Left colon (tissue), 2 donors: ENCODE measurements at places on chromosomes 7 and 10.
A peak's percentile ranks its signal among the peaks of the same experiment; 100 is the strongest.

GRCh38 chr10:10872035-10872673, 145.5 kb upstream of the CELF2 start:
- DNase-seq, result no peak

DNA sequence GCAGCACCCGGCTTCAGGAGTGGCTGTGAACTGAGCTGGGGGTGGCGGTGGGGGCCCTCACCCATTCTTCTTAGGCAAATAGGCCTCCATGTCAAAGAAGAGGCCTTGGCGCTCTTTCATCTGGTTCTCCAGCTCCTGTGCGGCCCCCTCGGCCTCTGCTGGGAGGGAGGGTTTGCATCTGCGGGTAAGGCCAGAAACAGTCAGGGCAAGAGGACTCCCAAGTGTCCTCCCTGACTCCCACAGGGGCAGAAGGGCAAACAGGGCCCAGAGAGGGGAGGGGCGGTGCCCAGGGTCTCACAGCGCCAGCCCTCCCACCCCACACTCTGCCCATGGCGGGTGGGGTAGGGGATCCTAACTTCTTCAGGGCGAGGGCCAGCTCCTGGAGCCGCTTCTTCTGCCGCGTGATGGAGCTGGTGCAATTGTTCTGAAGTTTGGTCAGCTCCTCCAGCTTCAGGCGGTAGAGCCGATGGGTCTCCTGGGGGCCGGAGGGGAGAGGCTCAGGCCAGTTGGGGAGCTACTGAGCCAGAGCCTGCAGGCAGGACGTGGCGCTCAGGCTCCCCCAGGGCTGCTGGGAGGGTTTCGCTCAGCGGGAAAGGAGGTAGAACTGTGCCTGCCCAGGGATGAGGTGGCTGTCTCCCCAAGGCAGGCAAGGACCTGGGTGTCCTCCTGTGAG, 2.2 kb downstream of the TMEM120A start:
- DNase-seq, result no peak

DNA sequence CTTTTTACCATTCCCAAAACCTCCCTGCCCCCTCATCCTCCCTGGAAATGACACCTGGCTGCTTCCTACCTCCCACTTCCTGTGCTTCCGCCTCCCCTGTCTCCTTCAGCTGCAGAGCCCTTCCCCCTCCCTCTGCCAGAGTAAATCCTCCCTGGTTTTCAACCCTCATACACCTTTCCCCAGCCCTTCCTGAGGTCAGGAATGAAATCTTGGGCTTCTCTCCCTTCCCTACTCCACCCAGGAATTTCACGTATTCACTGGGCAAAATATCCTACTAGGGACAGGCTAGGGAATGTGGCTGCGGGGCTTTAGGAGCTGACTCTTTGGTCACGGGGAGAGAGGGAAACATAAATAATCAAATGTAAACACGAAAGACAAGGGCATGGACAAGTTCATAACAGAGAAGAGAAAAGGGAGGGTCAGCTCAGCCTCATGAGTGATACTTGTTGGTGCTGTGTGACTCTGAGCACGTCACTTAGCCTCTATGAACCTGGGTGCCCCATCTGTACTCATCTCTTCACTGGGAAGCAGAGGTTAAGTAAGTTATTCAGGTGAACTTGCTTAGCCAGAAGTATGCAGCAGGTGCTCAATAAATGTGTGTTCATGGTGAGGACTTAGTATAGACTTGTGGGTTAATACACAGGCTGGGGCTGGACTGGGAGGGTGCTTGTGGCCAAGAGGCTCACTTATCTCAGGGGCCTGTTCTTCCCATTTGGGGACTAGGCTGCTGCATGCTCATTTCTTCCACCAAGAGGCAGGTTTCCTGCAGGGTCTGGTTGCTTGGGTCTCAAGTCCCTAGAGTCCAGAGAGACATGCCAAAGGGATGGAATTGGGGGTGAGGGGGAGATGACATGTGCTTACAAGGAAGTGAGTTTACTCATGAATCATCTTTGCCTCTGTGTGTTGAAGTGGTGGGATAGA, 10.0 kb upstream of the DUSP5 start:
- DNase-seq, result no peak

GRCh38 chr7:3107228-3107763, 63.6 kb upstream of the CARD11 start:
- no peak for DNase-seq

DNA sequence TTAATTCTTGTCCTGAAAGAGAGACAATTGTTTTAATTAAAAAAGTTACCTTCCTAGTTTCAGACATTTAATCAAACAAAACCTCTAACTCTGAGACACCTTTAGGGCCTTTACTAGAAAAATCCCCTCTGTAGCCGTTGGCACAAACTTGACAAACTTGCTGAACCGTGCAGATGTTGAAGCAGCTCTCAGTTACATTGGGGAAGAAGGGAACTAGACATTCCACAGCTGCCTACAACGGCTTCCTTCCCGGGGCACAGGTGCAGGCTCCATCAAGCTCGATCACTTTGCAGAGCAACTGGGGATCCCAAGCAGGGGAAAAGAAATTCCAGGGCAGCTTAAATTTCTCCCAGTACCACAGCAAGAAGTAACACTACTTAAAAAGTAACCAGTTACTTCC, 141.3 kb downstream of the SKAP2 start:
- DNase-seq, result no peak

GRCh38 chr10:5413012-5413938, 918 bp downstream of the NET1 start:
- DNase-seq, result no peak

DNA sequence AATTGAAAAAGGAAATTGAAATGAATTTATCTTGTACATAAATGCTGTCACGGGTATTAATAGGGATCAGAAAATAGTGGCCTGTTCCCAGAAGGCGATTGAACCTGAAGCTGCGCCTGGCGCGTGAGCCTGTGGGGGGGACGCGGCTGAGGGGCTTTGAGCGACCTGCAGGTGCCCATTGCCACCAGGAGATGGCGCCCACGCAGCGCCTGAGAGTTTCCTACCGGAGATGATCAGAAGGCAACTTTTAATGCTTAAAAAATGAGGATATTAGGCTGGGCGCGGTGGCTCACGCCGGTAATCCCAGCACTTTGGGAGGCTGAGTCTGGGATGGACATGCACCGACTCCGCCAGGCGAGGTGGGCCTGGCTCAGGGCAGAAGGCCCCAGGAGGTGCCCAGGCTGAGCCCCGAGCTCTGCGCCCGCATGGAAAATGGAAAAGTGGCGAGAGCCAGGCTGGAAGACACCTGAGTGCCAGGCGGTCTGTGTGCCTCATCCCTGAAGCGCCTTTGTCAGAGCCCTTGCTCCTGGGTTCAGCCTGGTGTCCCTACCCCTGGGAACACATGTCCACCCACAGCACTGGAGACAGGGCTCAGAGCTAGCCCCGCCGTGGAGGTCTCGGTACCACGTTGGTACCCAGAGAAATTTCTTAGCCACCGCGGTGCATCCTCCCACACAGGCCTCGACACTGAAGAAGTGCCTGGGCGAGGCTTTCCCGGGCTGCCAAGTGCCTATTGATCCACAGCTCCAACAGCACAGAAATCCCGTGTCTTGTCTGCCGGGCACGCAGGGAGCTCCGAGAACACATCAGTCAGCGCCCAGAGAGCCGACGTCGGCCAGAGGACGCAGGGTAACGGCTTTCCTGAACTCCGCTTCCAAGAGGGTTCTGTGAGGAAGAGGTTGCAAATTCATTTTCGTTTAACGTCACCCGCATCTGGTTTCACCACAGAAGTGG, 117.4 kb downstream of the INPP5A start:
- peak; percentile 53 for DNase-seq

DNA sequence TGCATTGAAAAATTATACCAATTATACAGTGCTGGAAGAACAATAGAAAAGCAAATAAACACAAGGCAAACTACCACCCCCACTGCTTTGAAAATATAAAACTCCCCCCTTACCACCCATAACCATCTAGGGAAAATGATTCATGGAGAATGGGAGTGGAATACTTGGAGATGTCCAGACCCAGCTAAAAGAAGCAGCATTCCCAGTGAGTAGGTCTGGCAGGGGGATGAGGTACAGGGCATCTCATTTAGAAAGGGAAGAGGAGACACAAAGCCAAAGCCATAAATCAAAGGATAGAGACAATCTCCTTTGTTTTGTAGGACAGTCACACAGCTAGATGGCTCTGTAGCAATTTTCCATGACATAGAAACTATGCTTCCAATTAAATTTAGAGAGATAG, 36.0 kb upstream of the DGKI start:
- DNase-seq, result no peak

DNA sequence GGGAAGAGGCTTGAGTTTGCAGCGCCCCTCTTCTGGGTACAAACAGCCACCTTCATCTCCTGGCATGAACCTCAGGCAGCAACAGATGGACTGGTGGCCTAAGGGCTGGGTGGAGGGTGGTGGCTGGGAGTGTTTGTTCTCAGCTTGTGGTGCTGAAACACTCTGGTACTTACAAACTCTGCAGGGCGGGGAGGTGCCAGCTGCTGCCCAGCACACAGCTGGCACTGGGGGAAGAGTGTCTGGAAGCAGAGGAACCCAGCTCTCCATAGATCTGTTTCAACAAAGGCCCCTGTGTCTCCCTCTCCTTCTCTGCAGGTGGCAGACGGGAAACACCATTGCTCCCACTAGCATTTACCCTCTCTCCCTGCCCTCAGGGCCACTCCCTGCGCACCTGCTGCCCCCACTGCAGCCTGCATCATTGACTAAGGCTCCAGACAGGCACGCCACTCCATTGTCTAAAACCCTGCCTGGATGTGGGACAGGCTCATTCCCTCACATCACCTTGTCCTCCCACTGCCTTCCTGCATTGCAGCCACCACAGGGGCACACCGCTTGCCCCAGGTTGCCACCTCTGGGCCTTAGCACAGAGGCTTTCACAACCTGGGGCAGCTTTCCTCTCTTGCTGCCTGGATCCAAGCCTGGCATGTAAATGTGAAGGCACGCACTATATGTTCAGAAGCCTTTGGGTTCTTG, 6.5 kb downstream of the ARHGAP22 start:
- DNase-seq, result peak; percentile 42

DNA sequence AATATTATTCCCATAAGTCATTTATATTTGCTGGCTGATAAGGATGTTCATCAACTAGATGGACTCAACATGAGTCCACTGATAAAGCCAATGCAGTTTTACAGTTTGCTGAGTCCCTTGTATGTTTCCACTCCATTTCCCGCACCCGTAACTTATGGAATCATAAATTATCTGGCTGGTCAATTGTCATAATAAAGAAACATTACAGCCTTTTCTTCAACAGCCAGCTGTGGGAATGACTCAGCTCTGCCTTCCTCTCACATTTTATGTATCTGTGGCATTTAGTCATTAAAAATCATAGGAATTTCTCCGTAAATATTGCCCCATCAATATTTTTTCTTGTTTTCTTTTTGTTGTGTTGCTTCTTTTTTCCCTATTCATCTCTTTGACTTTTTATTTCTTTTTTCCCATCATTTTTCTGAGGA, 22.3 kb upstream of the TMEM26 start:
- no peak for DNase-seq

DNA sequence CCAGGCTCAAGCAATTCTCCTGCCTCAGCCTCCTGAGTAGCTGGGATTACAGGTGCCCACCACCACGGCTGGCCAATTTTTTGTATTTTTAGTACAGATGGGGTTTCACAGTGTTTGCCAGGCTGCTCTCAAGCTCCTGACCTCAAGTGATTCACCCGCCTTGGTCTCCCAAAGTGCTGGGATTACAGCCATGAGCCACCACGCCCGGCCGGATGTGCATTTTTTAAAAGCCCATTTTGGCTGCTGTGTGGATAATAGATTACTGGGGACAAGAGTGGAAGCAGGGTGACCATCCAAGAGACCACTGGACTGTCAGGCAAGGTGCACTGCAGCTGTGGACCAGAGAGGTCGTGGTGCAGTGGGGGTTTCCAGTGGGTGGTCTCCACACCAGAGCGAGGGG, 21.4 kb downstream of the HKDC1 start:
- no peak for DNase-seq

DNA sequence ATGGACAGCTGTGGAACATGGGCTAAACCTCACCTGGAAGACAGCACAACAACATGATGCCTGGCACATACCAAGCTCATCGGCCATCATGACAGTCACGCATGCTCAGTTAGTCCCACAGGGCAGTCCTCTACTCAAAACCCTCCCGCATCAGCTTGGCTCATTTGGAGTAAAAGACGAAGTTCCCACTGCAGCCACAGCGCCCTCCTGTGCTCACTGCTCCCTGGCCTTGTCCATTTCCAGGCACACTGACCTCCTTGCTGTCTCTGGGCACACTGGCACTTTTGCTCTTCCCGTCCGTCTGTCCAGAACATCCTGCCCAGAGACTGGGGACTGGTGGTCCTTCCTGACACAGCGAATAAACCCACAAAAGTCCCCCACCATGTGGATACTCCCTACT, 66.2 kb downstream of the LARP4B start:
- DNase-seq, result no peak

DNA sequence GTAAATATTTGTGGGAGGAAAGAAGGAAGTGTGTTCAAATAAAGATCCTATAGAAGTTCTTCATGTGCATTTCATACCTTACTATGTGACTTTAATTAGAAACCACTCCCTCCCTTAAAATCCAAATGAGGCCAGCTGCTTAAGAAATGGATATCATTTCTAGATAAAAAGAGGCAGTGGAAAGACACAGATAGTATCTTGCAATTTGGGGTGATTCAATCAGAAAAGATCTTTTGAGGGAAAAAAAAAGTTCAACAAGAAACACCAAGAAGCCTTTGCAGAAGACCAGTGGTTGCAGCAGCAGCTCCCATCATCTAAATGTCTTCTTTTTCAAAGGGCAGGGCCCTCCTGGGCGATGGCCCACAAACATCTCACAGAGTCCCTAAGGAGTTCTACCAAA, 200.1 kb downstream of the LRRN3 start:
- DNase-seq, result no peak

DNA sequence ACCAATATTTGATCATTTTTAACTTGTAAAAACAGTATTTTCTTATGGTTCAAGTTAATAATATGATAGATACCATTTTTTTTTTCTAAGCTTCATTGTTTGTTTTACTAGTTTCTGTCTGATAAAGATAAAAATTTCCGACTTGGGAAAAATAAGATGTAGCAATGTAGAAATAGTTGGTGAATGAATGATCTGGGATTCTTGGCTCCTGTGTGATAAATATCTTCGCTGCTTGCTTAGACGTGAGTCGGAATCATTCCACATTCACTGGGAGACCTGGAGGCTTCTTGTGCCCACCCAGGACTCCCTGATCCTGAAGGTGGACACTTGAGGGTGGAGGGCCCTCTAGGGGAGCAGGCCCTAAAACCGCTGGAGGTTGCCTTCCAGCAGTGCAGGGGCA, 47.9 kb downstream of the EXOC4 start:
- DNase-seq, result no peak

- DNase-seq, result no peak
Observed at GRCh38 chr7:100137851-100138760, 10.6 kb upstream of the LAMTOR4 start.
